Activated CD8-positive, alpha-beta T cell treated with anti-CD3 and anti-CD28 coated beads, Interleukin-2, amount 10 ng/mL, durations not matched to agents 7 days and 5 days (primary cell): ENCODE measurements at places on chromosomes 1 and 21.
A peak's percentile ranks its signal among the peaks of the same experiment; 100 is the strongest.

GRCh38 chr1:18668750-18669404, 38.2 kb downstream of the PAX7 start:
- DNase-seq = no peak

DNA sequence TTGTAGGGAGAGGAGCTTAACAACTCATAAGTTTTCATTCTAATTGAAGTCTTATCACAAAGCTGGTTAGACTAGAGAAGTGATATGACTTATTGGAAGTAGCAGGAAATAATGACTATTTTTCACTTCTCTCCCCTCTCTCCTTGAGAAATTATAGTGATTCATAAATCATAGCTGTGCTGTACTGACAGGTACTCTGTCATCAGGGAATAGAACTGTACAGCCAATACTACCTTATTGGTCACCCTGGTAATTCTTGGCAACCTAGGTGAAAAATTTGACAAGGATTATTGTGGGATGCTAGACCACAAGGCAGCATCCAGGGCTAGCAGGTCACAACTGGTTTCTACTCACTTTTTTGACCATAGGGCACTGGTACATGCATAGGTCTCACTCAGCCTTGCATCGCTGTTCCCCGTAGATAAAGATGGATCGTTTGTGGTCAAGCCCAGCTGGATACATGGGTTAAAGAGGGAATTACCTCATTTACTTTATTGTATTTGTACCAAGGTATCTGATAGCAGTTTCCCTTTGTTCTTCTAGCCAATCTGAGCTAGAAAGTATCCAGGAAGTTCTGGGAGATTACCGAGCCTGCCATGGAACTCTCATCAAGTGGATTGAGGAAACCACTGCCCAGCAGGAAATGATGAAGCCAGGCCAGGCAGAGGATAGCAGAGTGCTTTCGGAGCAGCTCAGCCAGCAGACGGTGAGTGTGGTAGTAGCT, 113.6 kb downstream of the MACF1 start:
- DNase-seq = no peak

DNA sequence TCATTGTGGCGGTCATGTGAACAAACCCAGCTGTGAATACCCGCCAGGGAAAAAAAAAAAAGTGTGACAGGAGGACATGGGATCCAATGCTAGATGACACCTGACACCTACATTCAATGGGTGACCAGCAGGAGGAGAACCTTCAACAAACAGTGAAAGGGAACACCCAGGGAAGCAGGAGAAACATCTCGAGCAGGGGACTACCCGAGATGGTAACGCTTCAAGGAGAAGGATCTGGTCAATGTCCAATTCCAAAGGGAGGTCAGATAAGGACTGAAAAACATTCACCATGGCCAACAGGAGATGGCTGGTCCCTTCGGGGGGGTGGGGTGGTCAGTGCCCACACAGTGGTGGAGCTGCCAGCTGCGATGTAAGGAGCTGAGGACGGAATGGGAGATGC, 46.3 kb downstream of the PTPN14 start:
- no peak for DNase-seq

DNA sequence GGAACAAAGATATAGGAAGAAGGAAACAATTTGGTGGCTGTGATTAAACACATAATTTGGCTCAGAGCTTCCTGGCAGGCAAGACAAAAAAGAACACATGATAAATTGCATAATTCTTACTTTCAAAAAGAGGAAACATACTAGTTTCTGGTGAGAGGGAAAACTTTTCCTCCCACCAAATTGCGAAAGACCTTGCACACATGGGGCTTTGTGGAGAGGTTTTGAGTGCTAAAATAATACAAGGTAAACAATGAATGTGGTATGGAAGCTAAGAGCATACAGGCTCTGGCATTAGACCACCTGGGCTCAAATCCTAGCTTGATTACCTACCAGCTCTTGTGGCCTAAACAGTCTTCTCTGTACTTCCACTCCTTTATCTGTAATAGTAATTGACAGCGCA, 140.2 kb upstream of the HOOK1 start:
- DNase-seq = no peak

DNA sequence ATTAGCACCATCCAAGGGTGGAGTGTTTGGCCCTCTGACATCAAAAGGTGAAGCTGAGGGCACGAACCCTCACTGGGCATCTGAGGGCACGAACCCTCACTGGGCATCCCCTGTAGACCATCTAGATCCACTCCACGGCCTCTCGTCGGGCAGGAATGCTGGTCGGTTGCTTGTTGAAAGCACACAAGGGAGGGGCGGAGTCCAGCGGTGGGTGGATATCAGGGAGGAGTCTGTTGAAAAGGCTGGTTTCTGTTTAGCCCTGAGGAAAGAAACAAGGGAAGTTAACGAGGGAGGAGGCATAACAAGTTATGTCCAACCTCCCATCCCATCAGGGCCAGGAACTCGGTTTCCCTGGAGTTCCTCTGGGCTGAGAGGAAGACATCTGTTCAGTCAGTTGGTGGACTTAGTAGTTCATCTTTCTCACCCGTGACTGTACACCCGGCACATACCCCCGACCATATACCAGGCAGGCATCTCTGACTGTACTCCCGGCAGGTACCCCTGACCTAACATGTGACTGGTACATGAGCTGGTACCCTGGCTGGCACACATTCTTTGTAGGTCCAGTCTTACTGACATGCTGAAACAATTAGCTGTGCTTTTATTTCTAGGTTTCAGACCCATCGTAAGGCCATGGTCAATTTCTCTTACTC, 32.1 kb upstream of the PDE9A start:
- no peak for DNase-seq

DNA sequence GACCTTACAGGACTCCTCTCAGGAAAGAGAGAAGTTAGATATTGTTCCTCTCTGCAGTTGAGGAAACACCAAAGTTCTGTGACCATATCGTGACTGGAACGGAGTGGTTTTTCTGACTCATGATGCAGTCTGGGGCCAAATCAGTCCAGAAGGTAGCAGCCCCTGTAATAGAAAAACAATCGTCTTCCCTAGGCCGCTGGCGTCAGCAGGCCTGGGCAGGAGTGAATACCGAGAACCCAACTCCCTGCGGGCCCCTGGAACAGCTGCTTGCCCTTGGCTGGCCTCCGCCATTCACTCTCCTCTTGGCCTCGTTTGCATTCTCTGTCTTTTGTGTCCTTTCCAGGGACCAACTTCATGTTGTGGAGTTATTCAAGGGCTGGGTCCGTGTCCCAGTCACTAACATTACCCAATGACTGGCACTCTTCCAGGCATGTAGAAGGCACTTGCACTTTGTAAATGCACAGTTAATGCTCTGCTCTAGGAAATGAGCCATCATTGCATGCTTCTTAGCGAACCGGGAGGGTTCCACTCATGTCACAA, 10.9 kb upstream of the CD101 start:
- DNase-seq = no peak

DNA sequence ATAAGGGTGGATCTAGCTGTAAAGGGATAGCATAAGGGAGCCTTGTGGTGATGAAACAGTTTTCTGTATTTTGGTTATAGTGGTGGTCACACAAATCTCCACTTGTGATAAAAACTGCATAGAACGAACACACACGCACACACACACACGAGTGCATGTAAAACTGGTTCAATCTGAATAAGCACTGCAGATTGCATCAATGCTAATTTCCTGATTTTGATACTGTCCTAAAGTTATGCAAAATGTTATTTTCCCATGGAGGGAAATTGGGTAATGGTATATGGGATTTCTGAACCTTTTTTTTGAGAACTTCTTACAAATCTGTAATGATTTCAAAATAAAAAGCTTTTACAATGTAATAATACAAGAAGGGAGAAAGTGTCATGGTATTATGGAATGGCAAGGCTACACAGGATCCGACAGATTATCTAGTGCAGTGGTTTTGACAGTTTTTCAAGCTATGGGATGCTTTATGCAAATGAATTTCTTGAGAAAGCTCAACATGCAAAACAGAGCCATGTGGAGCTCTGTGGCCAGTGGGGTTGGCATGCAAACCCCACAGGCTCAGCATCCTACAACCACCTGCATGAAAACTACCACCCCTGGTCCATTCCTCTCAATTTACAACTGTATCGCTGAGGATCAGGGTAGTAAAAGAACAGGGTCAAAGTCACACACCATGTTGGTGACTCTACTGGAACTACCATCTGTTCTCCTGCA, 18.8 kb downstream of the SLC41A1 start:
- no peak for DNase-seq

GRCh38 chr21:20110368-20110767, 887.8 kb upstream of the NCAM2 start:
- no peak for DNase-seq

DNA sequence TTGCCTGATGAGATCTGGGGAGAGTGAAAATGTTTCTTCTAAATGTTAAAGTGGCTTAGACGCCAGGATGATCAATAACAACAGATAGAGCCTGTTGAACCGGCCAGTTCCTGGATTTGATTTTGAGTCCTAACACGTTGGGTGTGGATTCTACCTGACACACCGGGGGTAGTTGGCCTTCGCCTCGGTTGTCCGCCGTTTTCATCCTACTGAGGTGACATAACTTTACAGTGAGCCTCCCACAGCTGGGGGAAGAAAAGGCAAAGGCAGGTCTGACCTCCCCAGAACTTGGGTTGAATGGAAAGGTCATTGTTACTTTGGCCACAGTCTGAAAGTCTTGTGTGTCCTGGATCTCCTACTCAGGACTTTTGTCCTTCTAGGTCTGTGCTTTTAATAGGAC, 1.1 kb downstream of the PGD start:
- peak; percentile 25 for DNase-seq

DNA sequence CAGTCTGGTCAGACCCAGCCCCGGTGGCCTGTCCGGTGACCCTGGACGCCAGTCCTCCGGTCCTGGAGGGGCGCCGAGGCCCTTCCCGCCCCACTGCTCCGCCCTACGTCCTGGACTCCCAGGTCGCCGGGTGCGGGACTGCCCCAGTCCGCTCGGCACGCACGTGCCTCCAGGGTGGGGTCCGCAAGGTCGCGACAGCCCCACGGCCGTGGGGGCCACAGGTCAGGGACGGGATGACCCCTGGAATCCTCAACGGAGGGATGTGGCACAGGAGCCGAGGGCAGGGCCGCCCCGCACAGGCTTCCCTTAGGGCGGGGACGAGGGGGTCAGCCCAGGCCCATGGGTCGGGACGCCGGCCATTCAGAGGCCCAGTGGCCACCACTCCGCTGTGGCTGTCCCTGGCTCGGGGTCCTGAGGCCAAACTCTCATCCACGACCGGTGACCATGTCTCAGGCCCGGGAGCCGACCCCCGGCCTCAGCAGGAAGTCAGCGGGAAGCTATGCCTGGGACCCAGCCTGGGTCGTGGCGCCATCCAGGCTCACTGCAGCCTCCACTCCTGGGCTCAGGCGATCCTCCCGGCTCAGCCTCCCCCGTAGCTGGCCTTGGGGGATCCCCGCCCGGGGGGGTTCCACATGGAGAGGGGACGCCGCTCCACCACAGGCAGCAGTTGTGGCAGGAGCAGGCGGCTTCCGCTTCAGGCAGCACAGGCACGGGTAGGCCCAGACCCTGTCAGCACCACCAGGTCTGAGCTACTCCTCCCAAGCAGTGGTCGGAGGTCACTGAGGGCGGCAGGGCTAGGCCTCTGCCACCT, 599 bp upstream of the TMEM240 start:
- no peak for DNase-seq

DNA sequence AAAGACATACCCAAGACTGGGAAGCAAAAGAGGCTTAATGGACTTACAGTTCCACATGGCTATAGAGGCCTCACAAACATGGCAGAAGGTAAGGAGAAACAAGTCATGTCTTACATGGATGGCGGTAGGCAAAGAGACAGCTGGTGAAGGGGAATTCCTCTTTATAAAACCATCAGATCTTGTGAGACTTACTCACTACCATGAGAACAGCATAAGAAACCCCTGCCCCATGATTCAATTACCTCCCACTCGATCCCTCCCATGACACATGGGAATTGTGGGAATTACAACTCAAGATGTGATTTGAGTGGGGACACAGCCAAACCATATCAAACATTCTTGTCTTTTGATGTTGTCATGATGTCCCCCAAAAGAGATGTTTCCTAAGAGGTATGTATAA, 103.3 kb downstream of the DUSP10 start:
- DNase-seq = no peak

DNA sequence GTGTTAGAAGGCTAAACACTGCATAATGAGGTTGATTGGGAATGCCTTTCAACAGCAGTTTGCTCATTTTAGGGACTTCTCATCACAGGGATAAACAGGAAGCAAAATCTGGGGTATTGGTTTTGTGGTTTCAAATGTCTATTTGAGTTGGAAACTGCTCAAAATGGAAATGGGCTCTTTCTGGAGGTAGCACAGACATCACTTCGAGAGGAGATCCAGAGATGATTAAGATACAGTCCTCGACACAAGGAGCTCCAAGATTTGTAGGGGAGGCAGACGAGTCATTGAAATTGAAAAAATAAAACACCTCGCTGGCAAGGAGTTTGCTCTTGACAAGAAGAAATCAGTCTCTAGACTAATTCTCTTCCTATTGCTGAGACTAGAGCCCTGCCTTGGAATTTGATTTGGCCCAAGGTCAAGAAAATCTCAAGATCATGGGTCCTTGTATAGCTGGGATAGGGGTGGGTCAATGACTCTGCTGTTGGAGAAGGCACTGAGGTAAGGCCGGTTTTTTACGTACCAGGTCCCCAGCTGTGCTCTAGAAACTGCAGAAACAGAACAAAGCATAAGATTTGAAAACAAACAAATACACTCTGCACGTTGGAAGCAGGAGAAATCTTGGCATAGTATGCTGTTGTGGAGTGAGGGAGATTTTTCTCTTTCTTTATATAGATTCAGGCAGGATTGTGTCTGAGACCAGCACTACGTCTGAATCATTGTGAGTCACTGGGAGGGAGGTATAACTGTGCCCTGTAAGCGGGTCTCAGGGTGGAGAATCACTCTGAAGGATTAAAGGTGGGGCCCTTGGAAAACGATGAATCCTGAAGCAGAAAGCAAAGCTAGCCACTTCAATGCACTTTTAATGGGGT, 17.7 kb upstream of the KLHDC8A start:
- no peak for DNase-seq

GRCh38 chr1:226625326-226625725, 76.8 kb downstream of the STUM start:
- no peak for DNase-seq

DNA sequence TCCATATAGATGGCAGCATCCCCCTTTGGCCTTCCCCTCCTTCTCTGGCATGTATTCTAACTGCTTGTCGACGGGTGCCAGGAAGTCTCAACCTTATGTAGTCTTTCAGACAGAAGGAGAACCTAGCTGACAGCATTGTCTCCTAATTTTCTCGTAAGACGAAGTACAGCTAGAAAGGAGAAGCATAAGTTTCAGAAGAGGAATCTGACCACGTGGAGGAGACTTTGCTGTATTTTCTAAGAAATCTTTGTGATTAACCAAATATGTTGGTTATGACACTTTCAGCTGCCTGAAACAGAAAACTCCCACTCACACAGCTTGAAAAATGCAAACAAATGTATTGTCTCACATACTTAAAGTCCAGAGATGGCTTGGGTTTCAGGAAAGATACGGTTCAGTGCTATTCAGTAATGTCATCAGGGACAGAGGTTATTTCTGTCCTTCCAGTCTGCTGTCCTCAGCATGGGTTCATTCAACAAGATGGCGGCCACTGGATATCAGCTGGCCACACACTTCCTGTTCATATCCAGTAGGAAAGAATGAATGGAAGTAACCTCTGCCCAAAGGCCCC, 109.5 kb upstream of the ZNF648 start:
- no peak for DNase-seq
